ENCODE measurements at places on chromosomes 12 and 14.

- H3K27me3 ChIP-seq, result no peaks in the 10 kb centered on the region
- H3K4me3 ChIP-seq, result no peak overlapping the region
- no peak overlapping the region for H3K27ac ChIP-seq
- no peak for DNase-seq
- peaks cover 1% of the 10 kb centered on the region for H3K4me1 ChIP-seq
Measured at GRCh38 chr14:65131301-65131701, 29.0 kb upstream of the MAX start.

DNA sequence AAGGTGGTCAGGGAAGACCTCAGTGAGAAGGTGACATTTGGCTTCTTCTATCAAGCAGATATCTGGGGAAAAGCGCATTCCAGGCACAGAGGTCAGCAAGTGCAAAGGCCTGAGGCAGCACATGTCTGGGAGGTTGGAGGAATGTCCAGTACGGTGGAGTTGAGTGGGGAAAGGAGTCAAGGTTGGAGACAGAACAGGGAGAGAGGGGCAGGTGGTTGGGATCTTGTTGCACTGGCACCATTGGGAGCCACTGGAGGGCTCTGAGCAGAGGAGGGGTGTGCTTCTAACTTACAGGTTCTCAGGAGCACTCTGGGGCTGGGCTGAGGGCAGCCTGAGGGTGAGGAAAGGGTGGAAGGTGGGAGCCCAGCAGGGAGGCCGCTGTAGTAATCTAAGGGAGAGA lies 52.1 kb downstream of the EID3 start:
- H3K4me1 ChIP-seq, result no peaks in the 10 kb centered on the region
- peaks cover 34% of the 10 kb centered on the region for H3K36me3 ChIP-seq
- no peak overlapping the region for H3K27ac ChIP-seq
- H3K4me3 ChIP-seq, result no peak overlapping the region
- DNase-seq, result no peak

DNA sequence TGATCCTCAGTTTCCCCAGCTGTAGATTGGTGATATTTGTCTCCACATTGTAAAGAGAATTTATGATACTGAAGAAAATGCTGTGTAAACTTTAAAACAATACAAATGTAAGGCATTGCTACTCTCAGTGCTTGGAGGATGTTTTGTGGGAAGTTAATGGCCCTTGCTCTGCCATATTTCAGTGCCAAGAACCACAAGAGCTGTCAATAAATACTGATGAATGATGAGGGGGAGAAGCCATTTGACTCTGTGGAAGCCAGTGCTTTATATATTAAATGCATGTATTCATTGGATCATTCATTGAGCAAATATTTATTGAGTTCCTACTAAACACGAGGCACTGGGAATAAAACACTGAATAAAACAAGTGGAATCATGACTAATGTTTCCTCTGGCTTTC lies 30.8 kb downstream of the CACNA1C start:
- H3K27me3 ChIP-seq, result no peaks in the 10 kb centered on the region
- no peak overlapping the region for H3K27ac ChIP-seq
- H3K4me1 ChIP-seq, result no peaks in the 10 kb centered on the region
- H3K4me3 ChIP-seq, result no peak overlapping the region
- H3K36me3 ChIP-seq, result no peaks in the 10 kb centered on the region
- DNase-seq, result no peak

- no peaks in the 10 kb centered on the region for H3K4me1 ChIP-seq
- DNase-seq, result no peak
- H3K36me3 ChIP-seq, result no peaks in the 10 kb centered on the region
- no peaks in the 10 kb centered on the region for H3K27me3 ChIP-seq
- H3K27ac ChIP-seq, result no peak overlapping the region
- no peak overlapping the region for H3K4me3 ChIP-seq
Measured at GRCh38 chr14:38931969-38932652, 170.9 kb downstream of the SEC23A start.

- no peaks in the 10 kb centered on the region for H3K36me3 ChIP-seq
- H3K4me3 ChIP-seq, result no peak overlapping the region
- H3K27me3 ChIP-seq, result peaks cover 16% of the 10 kb centered on the region
- no peak overlapping the region for H3K27ac ChIP-seq
- peak; percentile 88 for DNase-seq
- H3K4me1 ChIP-seq, result peaks cover 5% of the 10 kb centered on the region
Measured at GRCh38 chr14:74608959-74609611, 3.0 kb downstream of the LTBP2 start.

GRCh38 chr12:124757329-124757728 lies 106.3 kb downstream of the SCARB1 start:
- H3K27me3 ChIP-seq, result no peaks in the 10 kb centered on the region
- H3K4me3 ChIP-seq, result no peak overlapping the region
- no peaks in the 10 kb centered on the region for H3K36me3 ChIP-seq
- H3K27ac ChIP-seq, result no peak overlapping the region
- H3K4me1 ChIP-seq, result peaks cover 15% of the 10 kb centered on the region
- no peak for DNase-seq

DNA sequence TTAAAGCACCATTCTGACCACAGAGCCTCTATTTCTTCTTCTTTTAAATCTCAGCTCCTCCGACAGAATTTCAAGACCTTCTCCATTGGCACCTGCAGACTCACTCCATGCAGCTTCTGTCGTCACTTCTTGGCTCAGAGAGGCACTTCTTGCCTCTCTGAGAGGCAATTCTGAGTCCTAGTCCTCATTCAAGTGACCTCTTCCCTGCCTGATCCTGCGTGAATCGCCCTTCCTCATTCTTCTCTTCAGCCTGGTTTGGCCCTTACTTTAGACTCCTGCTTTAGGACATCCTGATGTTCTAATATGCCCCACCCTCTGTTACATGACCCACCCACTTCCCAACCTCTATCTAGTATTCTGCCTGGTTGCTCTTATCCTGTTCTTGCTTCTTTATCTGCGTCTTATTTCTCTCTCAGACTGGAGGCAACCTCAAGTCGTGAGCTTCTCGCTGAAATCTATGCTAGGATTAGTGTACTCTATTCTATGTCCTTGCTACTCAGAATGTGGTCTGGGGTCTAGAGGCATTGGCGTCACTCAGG lies 55.6 kb upstream of the CISTR start:
- no peak overlapping the region for H3K27ac ChIP-seq
- no peak overlapping the region for H3K4me3 ChIP-seq
- no peaks in the 10 kb centered on the region for H3K36me3 ChIP-seq
- no peaks in the 10 kb centered on the region for H3K4me1 ChIP-seq
- DNase-seq, result no peak

DNA sequence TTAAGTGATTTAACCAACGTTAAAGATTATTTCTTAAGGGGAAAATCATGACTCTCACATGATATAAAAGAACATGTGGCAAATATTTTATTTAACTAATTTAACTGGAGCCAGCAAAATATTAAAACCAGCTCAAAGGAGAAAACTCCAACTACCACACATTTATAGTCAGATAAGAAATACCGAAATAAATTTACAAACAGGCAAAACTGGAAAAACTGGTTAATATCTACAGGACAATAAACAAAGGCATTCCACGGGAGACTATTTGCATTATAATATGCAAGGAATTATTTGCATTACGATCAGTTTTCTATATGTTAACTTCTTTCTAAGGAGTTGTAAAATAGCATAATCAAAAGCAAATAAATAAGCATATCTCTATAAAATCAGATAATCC lies 13.8 kb upstream of the BCL2L14 start:
- no peak overlapping the region for H3K27ac ChIP-seq
- no peaks in the 10 kb centered on the region for H3K36me3 ChIP-seq
- no peak overlapping the region for H3K4me3 ChIP-seq
- H3K27me3 ChIP-seq, result no peaks in the 10 kb centered on the region

- no peak for DNase-seq
- H3K4me3 ChIP-seq, result peak overlapping the region; percentile 20
- no peaks in the 10 kb centered on the region for H3K36me3 ChIP-seq
- H3K27me3 ChIP-seq, result no peaks in the 10 kb centered on the region
Measured at GRCh38 chr14:101174980-101175606, 271.6 kb upstream of the RTL1 start.

- no peaks in the 10 kb centered on the region for H3K27me3 ChIP-seq
- H3K27ac ChIP-seq, result no peak overlapping the region
- DNase-seq, result no peak
- no peak overlapping the region for H3K4me3 ChIP-seq
- H3K4me1 ChIP-seq, result peaks cover 3% of the 10 kb centered on the region
Measured at GRCh38 chr12:32179011-32179395, 72.4 kb downstream of the BICD1 start.

- peak; percentile 92 for DNase-seq
- peak within 1 kb of the TSS; percentile 79 for H3K27ac ChIP-seq
- no peaks in the 10 kb centered on the region for H3K27me3 ChIP-seq
- peak within 1 kb of the TSS; percentile 92 for H3K4me3 ChIP-seq
- H3K36me3 ChIP-seq, result no peaks in the 10 kb centered on the region
Measured at GRCh38 chr12:55707841-55708694, at the start of gene ITGA7. Gene ITGA7 (minus strand): TSS chr12:55707904. CDS start chr12:55707682, 222 bp downstream.

DNA sequence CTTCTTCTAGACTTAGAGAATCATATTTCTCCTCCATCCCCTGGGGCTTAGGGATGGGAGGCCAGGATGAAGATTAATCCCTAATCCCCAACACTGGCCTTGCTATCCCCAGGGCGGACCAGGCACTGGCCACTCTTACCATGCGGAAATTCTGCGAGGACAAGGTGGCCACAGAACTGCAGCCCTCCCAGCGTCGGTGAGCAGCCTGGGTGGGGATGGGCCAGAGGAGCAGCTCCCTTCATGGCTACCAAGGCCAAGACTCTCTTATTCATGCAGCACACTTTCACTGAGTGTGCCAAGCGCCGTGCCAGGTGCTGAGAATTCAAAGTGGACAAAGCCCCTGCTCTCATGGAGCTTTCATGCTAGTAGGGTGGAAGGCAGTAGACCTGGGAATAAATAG lies 7.0 kb downstream of the TNS2 start:
- no peaks in the 10 kb centered on the region for H3K27me3 ChIP-seq
- DNase-seq, result no peak
- no peak overlapping the region for H3K27ac ChIP-seq
- H3K4me3 ChIP-seq, result no peak overlapping the region
- no peaks in the 10 kb centered on the region for H3K36me3 ChIP-seq
- H3K4me1 ChIP-seq, result peaks cover 6% of the 10 kb centered on the region

Measured in neuronal stem cell (in vitro differentiated cells).